Mesothelial cell of epicardium (in vitro differentiated cells): ENCODE measurements at places on chromosomes 5 and 9.

GRCh38 chr5:132110930-132111329 lies 37.3 kb downstream of the CSF2 start:
- no peak for DNase-seq

DNA sequence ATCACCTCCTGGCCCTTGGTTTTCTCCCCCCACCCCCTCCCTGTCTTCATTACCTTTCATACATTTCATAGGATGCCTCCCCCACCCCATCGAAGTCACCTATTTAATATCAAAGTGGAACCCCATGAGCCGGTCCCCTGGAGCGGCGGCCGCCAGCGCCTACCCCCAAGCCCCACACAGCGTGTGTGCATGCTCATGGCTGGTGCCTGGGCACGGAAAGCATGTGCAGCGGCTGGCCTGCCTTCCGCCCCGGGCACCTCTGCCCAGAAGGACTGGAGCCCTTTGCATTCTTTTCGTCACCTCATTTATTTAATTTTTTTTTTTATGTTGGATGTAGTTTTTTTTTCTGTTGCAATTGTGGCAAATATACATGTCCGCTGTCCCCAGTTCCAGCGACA lies 116.2 kb downstream of the WNK2 start:
- no peak for DNase-seq

- no peak for DNase-seq
These were observed 1.1 kb upstream of the SNX24 start for GRCh38 chr5:122844136-122844909.

- no peak for DNase-seq
These were observed 161.9 kb upstream of the GAS1 start for GRCh38 chr9:87109231-87109631.

GRCh38 chr5:138975098-138975847 lies 100.1 kb upstream of the LRRTM2 start:
- peak; percentile 51 for DNase-seq
